ENCODE measurements at places on chromosomes 2 and 18.

DNA sequence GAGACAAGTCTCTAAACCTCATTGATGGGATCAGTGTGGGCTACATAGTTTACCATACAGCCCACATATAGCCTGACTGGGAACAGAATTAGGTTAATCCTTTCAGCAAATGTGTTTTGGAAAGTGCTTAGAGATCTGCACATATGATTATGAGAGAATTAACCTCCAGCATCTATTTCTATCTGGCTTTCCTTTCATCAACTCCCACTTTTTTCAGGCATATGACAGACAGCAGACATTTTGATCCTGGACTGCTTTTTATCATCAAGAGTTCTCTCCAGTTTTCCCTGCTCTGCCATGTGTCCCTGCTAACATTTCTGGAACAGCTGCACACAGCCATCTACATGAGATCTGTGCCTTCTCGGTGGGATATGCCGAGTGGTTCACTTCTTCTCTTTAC, 139.5 kb upstream of the LRP1B start:
- DNase-seq = no peak

GRCh38 chr2:212282671-212283261, 255.8 kb downstream of the ERBB4 start:
- DNase-seq = no peak

GRCh38 chr2:8636041-8636491, 45.8 kb upstream of the ID2 start:
- no peak for DNase-seq

DNA sequence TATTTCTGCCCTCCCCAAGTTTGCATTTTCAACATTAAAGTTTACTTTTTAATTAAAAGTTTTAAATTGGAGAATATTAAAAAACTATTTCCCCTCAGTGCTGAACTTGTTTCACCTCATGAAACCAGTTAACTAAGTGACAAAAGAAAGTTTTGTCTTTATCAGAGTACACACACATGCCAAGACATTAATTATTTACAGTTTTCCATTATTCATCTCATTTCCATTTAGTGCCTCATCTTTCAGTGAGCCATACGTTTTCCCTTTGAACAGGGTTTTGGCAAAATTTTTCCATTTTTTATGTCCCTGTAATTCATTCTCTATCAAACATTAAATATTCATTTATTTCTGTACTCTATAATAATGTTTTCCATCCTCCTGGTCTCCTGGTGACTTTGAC, 53.2 kb downstream of the SF3B1 start:
- no peak for DNase-seq

DNA sequence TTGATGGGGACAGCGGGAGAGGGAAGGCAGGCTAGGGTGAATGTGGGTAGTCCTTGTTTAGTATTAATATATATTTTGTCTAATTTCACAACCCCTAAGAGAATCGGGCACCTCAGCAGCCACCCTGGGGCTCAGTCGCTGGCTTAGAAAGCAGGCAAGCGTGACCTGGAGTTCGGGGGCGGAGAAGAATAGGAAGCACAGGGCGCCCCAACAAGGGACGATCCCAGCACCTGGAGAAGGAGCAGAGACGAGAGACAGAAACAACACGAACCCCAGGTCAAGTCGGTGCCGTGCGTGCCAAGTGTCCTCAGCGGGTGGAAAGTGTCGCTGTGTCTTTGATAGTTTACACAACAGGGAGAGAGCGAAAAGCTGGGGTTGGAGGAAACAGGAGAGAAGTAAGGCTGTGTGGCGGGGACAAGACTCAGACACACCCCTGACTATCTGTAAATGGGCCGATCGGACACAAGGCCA, 95.4 kb downstream of the NFATC1 start:
- no peak for DNase-seq

DNA sequence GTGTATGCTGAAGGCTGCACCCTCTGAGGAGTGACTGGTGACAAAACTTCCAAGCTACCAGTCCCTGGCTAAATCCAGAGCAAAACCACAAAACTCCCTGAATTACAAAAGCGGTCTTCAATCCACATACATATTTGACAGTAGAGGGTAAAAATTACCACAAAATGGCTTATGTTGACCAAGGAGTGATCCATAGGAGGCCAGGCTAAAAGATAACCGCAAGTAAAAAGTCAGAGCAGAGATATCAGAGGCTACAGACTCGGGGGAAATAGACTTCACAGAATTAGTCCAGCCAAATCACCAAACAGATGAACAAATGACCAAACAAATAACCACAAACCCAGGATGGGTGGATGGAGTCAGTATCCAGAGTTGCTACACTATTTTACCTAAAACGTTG, 19.4 kb downstream of the STARD6 start:
- no peak for DNase-seq

DNA sequence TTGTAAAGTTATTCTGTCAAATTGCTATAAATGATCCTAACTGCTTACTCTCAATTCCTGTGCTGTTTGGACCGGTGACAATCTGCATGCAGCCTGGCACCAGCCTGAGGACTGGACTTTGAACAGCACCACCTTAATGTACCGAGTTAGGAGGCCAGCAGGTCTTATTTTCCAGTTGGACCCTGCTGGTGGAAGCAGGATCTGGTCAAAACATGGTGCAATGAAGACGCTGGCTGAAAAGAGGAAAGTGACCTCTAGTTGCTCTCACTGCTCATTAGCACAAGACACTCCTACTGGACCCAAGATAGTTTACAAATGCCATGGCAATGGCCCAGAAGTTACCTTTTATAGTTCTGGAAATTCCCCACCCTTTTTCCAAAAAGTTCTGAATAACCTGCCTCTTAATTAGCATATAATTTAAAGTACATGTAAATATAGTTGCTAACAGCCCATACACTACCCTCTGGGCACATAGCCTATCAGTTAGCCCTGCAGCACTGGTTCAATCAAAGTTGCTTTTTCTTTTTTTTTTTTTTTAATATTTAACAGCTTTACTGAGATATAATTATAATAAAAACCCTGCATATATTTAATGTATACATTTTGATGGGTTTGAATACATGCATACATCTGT, 35.8 kb downstream of the RBKS start:
- no peak for DNase-seq

- DNase-seq = no peak
Measured at GRCh38 chr2:220296174-220296573, 668.7 kb downstream of the SLC4A3 start.

- DNase-seq = no peak
Measured at GRCh38 chr2:41621563-41621962, 426.3 kb upstream of the PKDCC start.

DNA sequence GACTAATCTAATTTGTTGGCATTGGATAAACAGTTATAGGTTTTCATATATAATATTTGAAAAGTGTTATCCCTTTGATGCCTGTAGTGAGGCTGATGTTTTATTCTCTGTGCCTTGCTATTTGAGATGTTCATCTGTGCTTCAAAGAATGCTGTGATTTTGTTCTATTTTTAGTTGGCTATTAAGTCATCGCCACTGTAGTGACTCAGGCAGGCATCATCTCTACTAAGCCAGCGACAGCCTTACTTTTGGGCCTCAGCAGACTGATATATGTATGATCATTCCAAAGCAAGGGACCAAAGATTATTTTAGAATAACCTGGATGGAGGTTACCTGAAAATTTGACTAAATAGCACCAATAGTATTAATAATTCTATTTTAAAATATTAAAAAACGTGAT, 1674.5 kb upstream of the NXPH2 start:
- DNase-seq = no peak

GRCh38 chr2:151808258-151809072, 19.8 kb downstream of the ARL5A start:
- no peak for DNase-seq

DNA sequence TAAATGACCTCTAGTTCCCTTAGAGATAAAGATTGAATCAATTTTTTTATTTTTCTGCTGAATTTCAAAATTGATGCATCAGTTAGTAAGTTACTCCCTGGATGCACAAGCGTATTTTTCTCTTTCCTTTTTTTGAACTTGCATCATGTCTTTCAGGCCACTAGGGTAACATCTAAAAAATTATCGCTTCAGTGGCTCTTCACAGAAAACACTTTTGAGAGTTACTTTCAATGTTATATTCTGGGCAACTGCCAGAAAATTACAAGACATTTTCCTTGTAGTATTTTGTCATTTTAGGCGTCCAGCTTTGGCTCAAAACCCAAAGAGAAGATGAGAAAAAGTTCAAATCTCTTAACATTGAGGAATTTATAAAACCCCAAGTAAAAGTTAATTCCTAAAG, 59.8 kb downstream of the DSEL start:
- DNase-seq = no peak
